ENCODE measurements at places on chromosomes 12 and 14.

DNA sequence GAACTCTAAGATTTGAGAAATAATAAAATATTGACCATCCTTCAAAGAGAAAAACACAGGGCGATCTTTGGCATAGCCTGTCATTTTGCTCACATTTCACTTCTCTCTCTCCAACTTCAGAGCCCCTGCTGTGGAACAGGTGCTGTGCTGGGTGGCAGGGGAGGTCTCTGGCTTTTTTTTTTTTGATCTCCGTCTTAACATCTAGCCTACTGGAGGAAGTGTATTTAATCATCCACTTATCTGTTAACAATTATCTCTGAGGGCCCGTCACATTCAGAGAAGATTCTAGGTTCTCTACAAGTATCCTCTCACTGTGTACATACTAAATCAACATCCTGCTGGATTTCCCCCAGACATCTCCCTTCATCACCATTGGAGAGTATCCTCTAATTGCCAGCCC is 34.1 kb downstream of the CHST11 start:
- no peak for DNase-seq

- DNase-seq, result no peak
These were observed 16.8 kb downstream of the NIN start for GRCh38 chr14:50814161-50814560.

GRCh38 chr14:61031026-61031425 is 50.0 kb downstream of the SLC38A6 start:
- no peak for DNase-seq

DNA sequence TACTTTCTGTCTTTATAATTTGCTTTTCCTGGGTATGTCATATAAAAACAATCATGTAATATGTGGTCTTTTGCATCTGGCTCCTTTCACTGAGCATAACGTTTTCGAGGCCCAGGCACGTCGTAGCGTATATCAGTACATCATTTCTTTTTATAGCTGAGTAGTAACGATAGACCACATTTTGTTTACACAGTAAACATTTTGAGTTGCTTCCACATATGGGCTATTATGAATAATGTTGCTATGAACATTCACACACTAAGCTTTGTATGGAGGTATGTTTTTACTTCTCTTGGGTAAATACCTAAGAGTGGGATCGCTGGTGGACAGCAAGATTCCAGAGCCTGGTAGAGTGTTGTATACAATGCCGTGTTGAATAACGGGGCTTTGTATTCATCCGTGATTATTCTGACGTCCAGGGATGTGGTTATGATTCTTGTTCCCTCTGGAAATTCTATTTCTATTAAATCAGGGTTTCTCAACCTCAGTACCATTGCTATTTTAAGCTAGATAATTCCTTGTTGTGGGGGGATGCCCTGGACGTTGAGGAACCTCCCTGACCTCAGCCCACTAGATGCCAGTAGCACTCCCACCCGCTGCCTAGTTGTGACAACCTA is 38.9 kb upstream of the CIT start:
- DNase-seq, result no peak

DNA sequence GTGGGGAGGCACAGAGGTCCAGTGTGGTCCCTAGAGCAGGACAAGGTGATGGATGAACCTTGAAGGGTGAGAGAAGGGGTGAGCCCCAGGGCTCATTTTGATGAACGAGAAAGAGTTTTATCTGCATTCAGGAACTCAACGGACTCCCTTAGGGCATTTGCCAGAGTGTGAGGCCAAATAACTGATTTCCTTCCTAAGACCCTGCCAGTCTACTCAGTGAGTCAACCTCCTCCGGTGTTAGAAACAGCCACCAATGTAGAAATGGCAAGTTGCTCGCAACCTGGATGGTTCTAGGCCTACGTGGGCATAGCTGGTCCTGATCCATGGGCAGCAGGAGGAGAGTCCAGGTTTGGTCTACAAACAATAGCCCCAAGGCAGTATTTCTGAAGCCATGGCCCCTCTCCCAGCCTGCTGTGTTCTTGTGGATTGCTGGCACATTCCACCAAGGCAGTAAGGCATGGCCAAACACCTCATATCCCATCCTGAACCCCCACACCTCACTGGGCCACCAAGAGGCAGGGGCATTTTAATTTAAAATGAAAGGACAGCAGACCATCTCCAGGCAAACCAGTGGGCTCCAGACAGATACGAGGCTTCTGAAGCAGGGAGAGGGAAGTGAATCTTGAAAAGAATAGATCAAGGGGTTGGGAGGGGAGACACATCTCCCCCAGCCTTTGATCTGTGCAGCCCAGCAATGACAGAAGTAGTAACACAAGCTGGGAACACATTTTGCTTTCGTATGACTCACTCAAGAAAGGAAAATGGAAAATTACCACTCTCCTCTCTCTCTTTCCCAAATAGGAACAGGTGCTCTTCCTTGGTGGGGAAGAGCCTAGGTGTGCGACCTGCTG is 25.4 kb upstream of the TESC start:
- DNase-seq, result no peak

DNA sequence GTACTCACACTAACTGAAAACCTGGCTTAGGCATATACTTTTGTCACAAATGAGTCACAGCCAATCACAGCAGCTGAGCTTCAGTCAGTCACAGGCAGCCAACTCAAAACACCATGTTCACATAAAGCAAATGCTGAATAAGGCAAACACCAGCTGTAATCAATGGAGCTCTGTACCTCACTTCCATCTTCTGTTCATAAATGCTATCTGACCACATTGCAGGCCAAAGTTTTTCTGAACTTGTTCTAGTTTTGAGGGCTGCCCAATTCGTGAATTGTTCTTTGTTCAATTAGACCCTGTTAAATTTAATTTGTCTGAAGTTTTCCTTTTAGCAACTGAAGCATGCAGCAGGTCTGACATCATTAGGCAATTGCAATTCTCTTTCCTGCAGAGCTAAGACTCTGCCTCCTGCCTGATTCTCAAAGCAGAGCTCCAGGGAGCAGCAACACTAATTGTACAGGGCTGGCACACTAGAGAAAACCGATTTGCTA is 129.9 kb downstream of the WIF1 start:
- DNase-seq, result peak; percentile 45

- no peak for DNase-seq
These were observed 1.1 kb downstream of the TDG start for GRCh38 chr12:103966736-103967135.

DNA sequence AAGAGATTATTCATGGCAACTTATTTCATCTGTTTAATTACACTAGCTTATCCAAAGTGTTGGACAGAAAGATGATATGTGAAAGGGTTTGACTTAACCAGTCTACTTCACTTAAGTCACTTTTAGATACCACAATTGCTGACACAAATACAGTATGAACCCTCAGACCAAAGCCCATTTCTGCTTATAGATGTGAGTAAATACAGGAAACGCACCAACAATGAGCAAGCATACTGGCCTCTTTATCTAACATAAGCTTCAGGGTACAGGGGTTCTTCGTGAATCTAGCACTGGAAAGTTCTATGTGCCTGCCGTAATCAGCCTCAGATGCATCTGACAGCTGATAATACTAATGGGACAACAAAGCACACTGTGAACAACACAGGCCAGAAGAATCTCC is 209.6 kb downstream of the MED13L start:
- DNase-seq, result no peak

GRCh38 chr14:91607322-91608047 is 97.4 kb upstream of the PPP4R3A start:
- DNase-seq, result no peak

- no peak for DNase-seq
These were observed 394.2 kb downstream of the NUAK1 start for GRCh38 chr12:105744371-105745058.

GRCh38 chr14:102723650-102724049 is 53.6 kb upstream of the TRAF3 start:
- no peak for DNase-seq

DNA sequence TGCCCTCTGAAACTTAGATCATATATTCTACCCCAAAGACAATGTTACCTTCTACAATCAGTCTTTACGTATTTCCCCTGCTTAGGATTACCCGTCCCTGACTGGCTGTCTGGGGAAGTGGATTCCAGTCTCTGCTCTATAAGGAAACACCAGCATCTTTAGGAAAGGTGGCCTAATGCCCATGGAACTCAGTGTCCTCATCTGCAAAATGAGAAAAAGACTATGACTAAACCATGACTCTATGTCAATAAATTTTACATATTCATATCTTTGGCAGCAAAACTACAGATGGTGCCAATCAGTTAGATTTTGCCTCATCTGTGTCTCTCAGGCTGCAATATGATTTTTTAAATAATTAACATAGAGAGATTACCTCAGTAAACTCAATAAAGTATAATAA is 133.8 kb downstream of the ITPR2 start:
- peak; percentile 79 for DNase-seq

DNA sequence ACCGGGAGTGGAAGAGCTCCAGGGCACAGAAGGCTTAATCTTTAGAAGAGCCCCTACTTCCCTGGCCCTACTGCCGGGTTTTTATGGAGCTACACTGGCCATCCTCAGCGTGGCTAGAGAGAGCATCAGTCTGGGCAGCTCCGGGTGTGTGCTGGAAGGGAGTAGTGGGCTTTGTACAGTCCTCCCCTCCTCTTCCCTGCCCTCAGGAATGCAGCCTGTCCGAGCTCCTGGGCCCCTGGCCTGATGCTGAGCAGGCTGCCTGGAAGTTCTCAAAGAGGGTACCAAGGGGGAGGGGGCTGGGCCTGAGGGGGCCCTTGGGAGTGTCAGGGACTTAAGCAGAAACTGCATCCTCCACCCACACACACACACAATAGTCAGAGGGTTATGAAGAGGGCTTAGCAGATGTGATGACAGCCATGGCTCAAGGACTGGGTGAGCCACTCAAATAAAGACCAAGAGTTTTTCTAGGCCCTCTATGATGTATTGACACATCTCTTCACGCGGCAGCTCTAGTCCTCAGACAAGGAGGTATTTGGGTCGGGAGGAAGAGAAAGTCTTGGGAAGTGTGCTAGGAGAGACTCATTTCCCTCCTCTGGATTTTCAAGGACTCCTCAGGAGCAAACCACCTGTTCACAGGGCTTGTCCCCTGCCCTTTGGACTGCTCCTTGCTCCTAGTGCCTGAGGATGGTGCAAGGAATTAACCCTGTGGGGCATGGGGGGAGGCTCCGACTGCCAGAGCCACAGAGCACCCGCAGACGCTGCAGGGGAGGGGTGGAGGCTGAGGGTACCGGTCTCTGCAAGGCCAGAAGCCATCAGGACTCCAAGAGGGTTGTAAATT is 16.5 kb upstream of the FIGNL2 start:
- no peak for DNase-seq

DNA sequence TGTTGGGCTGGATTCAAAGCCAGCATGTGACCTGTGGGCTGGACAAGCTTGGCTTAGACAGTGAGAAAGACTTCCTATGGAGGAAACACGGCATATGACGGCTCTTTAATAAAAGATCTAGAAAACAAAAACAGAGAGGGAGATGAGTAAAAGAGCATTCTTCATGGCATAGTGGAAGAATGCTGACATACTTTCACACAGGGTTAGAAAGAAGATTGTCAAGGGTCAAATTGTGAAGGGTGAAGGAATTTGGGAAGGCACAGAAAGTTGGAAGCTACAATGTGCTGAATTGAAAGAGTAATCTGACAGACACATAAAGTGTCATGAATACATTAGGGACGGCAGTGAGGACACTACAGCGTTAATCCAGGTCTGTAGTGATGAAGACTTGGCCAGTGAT is 63.4 kb downstream of the GALNT4 start:
- no peak for DNase-seq

- no peak for DNase-seq
These were observed 555.9 kb downstream of the VRK1 start for GRCh38 chr14:97353102-97353501.

DNA sequence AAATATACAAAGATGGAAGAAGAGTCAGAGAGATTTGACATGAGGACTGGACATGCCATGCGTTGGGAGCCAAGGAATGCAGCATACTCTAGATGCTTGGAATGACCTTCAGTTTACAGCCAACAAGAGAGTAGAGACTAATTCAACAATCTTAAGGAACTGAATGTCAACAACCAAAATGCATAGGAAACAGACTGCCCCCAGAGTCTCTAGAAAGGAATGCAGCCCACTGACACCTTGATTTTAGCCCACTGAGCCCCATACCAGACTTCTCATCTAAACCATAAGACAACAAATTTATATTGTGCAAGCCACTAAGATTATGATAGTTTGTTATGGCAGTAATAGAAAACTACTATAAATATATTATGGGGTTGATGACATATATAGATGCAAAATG is 611.2 kb downstream of the RPS29 start:
- peak; percentile 11 for DNase-seq
